ENCODE measurements at places on chromosomes 6 and 20.

GRCh38 chr6:131372535-131372934, 200.5 kb upstream of the ARG1 start:
- DNase-seq = no peak

DNA sequence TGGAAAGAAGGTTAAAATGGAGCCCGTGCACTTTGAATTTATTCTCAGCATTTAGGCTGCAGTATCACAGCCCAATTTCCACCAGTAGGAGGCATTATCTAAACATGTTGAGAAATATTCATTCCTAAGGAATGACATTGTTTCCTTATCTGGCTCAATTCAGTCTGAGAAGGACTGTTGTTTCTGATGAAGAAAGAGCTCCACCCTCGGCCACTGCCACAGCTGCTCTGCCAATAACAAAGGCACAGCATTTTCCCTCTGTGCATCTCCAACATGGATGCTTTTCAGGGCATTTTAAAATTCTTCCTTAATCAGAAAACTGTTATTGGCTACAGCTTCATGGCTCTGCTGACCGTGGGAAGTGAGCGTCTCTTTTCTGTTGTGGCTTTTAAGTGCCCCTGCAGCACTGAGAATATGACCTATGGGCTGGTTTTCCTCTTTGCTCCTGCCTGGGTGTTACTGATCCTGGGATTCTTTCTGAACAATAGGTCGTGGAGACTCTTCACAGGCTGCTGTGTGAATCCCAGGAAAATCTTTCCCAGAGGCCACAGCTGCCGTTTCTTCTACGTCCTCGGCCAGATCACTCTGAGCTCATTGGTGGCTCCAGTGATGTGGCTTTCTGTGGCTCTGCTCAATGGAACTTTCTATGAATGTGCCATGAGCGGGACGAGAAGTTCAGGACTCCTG, at the start of gene CALHM5:
TSS of gene CALHM5 (plus strand) at position 216 of the 687 bp plus-strand sequence. CDS start at position 274, 58 bp downstream.
- peak; percentile 54 for DNase-seq

DNA sequence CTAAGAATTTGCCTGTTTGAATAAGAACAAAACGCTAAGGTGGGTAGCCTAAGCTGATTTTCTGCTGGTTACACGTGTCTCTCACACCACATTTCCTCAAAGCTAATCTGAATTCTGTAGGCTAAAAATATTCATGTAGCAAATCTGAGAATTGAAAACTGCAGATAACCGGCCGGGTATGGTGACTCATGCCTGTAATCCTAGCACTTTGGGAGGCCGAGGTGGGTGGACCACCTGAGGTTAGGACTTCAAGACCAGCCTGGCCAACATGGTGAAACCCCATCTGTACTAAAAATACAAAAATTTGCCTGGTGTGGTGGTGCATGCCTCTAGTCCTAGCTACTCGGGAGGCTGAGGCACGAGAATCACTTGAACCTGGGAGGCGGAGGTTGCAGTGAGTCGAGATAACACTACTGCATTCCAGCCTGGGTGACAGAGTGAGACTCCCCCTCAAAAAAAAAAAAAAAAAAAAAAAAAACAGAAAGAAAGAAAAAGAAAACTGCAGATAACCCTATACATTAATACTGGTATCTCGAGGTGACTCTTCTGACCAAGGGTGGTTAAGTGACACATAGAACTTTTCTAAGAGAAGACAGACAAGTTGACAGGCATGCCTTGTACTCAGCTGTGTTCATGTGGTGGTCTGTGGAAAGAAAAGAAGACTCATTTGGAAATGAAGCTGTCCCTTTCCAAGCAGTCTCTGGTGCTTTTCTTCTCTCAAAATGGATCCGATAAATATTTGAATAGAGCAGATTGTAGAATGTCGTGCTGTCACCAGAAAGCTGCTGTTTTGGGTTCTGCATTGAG, 24.7 kb upstream of the ASXL1 start:
- no peak for DNase-seq

- DNase-seq = no peak
Measured at GRCh38 chr6:26477426-26477825, 19.7 kb downstream of the BTN2A1 start.

DNA sequence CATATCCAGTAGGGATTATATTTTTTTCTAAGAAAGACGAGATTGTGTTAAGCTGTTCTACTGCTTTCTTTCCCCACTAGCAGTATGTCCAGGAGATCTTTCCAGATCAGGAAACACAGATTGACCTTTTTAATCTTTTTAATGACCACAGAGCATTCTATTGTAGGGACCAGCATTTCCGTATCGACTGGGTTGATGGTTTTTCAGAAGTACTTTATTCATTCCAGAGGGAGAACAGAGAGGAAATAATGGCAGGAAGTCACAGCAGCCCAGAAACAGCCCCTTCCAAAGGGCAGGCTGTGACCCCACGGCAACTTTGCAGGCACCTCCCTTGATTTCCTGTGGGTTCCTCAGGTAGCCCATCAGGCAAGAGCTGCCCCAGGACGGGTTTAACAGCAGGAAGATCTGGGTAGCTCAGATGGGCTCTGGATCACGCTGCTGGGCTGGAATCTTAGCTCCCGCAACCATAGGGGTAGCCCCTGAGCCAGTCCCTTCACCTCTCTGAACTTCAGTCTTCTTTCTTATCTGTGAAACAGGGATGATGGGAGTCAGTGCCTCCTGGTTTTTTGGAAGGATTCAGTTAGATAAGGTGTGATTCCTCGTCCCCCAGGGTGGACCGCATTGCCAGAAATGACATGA, 23.8 kb upstream of the CHMP4B start:
- no peak for DNase-seq

- no peak for DNase-seq
Measured at GRCh38 chr6:164753517-164753916, 555.9 kb downstream of the C6orf118 start.

- DNase-seq = no peak
Measured at GRCh38 chr6:3665608-3666007, 85.9 kb downstream of the PXDC1 start.

DNA sequence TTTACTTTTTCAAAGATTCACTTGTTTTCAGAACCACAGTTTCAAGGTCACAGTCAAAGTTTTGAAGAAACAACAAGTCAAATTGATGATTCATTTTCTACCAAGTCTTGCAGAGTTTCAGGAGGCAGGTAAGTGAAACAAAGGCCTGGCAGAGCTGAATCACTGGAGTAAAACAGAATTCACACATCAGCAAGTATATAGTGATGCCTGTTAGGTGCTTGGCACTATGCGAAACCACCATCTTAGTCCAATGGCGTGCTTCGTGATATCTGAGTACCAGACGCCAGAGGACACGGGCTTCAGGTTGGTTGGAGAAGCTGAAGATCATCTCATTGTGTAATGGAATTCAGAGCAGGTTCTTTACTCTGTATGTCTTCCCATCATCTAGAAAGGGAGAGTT, 75.9 kb downstream of the RTN4IP1 start:
- no peak for DNase-seq

- DNase-seq = no peak
Measured at GRCh38 chr6:170445487-170445886, 107.6 kb downstream of the PSMB1 start.

DNA sequence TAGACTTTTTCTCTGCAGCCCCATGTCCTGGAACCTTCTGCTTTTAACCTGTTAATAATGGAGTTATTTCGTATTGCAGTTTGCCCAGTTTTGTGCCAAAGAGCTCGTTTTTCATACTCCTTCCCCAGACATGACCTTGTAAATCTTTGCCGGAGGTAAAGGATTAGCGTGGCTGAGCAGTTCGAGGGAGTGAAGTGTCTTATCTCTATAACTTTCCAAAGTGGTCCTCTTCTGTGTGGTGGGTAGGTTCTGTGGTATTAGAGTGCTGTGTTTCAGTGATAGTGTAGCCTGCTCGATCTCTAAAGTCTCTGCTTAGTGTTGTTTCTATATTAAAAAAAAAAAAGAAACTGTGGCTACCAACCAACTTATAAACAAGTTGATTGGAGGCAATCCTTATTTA, 67.5 kb downstream of the FARS2 start:
- no peak for DNase-seq

DNA sequence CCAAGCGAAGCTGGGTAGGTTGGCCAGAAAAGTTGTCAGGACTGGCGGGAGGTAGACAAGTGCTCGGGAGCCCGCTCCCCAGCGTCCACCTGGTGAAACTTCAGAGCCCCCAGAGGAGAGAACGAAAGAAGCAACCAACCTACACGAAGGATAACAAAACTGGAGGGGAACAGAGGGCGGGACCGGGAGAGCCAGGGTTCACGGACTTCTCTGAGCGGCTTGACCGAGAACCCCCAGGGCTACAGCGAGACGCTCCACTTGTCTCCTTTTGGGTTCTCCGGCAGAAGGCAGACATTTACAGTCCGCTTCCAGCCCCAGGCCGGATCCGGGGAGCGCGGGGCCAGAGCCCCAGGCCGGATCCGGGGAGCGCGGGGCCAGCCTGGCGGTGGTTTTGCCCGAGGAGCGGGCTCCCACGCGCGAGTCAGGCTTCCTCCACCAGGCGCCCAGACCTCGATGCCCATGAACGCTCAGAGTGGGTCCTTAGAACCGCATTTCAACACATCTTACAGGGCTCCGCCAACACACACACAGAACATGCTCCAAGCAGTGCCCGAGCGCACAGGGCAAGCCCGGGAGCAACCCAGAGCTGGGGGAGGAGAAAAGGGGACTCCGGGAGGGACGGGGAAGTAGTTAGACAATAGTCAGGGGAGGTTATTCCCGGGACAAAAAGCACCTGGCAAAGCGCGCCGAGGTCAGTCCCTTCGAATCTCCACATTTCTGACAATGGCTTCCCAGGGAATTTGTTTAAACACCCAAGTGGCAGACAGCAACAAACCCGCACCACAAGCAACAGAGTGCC, 1.1 kb downstream of the PTPRK start:
- DNase-seq = peak; percentile 52

GRCh38 chr6:129865013-129865412, 3.9 kb upstream of the TMEM244 start:
- no peak for DNase-seq

- DNase-seq = no peak
Measured at GRCh38 chr20:44422083-44422482, 53.6 kb upstream of the TTPAL start.

DNA sequence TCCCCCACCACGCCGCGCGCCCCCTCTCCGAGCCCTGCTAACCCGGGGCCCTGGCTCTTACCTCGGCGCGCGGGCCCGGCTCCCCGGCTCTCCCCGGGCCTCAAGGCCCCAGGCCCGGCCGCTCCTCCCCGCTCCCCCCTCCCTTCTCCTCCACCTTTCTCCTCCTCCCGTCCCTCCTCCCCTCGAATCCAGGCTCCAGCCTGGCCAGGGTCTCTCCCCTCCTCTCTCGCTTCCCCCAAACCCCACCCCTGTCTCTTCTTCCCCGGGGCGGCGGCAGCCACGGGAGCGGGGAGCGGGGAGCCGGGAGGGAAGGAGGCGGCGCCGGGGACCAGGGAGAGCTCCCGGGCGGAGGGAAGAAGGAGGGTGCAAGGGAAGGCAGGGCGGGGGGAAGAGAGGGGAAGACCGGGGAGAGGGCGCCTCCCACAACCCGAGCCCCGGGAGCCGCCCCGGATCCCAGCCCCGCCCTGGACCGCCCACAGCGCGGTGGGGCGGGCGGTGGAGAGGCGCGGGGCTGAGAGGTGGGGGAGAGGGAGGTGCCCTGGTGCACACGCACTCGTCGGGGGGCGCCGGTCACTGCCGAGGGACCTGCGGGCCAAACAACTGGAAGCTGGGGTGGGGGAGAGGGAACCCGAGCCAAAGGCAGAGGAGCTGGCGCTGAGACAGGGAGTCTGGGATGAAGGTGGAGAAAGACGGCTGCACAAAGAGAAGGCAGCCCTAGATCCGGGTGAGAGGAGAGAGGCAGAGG, at the start of gene GABBR1:
TSS of gene GABBR1 (minus strand) at position 395 of the 745 bp plus-strand sequence. CDS start 798 bp downstream, outside the sequence.
- peak; percentile 93 for DNase-seq

- no peak for DNase-seq
Measured at GRCh38 chr20:2578475-2579192, 42.3 kb downstream of the TMC2 start.

- DNase-seq = no peak
Measured at GRCh38 chr6:32895006-32895345, 41.0 kb downstream of the PSMB9 start.

- DNase-seq = no peak
Measured at GRCh38 chr20:919491-919916, 3.4 kb upstream of the ANGPT4 start.

- no peak for DNase-seq
Measured at GRCh38 chr6:121748850-121749249, 313.4 kb downstream of the GJA1 start.

GRCh38 chr20:1215386-1216170, 10.3 kb upstream of the RAD21L1 start:
- DNase-seq = no peak

- DNase-seq = no peak
Measured at GRCh38 chr6:6741264-6741663, 152.7 kb downstream of the LY86 start.

- DNase-seq = peak; percentile 72
Measured at GRCh38 chr6:10347561-10348327, 67.1 kb downstream of the TFAP2A start.

- no peak for DNase-seq
Measured at GRCh38 chr6:149128489-149129145, 188.9 kb upstream of the TAB2 start.

DNA sequence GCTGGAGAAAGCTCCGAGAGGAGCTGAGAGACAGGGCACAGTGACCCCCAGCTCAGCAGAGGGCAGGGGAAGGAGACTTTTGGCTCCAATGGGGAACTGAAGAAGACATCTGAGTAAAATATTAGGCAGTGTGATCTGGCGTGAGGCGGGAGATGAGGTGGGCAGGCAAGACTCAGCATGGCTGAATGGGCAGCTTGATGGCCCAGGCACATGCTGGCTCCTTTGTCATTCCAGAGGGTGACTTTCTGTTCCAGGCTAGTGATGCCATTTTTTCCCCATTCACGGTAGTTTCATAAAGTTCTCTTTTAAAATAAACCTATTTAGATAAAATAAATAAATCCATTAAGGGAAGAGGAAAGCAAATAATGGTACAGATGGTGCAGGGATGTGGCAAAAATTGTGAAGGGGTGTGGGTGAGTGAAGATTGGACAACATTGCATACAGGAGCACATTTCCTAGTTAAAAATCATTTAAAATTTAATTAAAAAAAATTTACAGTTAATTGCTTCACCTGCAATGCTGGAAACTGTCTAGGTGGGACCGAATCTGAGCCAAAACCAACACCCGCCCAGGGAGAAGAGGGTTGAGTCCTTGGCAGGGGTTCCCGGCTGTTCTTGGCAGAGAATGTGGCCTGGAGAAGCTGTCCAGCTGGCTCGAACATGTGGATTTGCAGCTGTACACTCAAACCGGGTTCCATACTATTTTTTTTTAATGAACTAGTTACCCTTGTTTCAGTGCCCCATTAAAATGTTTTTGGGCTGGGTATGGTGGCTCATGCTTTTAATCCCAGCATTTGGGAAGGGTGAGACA, 41.7 kb upstream of the PRELID3B start:
- DNase-seq = no peak

GRCh38 chr20:1862663-1863053, 32.5 kb upstream of the SIRPA start:
- no peak for DNase-seq

DNA sequence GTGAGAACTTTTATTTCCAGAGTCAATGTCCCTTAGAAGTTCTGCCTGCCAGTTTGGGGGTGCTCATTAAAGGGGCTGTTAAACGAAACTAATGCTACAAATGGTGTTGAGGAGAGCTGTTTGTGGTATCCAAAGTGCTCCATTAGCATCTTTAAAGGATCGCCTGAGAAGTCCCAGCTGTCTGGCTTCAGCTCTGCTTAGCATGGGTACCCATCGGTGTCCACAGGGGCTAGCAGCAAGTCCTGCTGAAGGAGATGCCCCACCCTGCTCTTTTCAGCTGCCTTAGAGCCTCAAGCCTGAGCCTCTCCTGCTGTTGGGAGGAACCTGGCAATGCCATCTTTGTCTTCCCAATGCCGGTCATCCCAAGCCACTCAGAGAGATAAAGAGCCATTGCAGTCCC, 111.1 kb downstream of the FOXO3 start:
- no peak for DNase-seq
